Activated naive CD8-positive, alpha-beta T cell treated with anti-CD3 and anti-CD28 coated beads for 36 hours (primary cell): ENCODE measurements at places on chromosomes 4 and X. TPM values are rescaled to one million over a fixed set of nuclear protein-coding genes. Genes with fewer than 3 reads are reported as not detected.

The KCNE5 gene
- total RNA-seq: 0.42 TPM

The SRPX gene
- total RNA-seq: not detected

The CXXC4 gene
- not detected for total RNA-seq

The WAS gene
- total RNA-seq: 87.8 TPM

The CAMK2D gene
- 46.7 TPM for total RNA-seq

The LIMCH1 gene
- total RNA-seq: not detected

The RPA4 gene
- total RNA-seq: 0.23 TPM
